GM04503 (cell line): ENCODE measurements at places on chromosomes 7 and 10.

DNA sequence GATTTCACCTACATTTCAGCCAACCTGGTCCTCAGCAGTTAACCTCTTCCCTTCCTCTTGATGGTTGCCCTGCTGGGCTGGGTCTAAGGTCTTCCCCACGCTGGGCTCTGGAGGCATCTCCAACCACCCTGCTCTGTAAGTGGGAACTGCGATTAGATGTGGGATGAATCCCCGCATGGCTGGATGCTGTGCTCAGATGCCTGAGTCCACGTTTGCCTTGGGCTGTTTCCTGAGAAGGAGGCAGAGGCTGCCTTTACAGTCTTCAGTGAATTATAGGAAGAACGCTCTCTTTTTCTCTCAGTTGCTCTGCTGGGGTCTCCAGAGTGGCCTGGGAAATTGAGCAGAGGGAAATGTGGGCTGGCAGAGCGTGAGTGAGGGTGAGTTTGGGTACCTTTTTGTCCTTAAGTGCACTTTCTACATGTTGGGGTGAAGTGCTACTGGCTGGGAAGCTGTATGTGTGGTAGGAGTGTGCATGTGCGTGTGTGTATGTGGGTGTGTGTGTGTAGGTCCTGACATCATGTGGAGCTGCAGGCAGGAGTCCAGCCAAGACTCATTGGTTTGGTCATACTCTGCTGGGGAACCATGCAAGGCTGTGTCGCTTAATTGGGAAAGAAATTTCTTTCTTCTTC, 1.5 kb downstream of the GIMAP8 start:
- DNase-seq, result no peak

GRCh38 chr7:82019551-82020475, 250.0 kb upstream of the HGF start:
- DNase-seq, result no peak

DNA sequence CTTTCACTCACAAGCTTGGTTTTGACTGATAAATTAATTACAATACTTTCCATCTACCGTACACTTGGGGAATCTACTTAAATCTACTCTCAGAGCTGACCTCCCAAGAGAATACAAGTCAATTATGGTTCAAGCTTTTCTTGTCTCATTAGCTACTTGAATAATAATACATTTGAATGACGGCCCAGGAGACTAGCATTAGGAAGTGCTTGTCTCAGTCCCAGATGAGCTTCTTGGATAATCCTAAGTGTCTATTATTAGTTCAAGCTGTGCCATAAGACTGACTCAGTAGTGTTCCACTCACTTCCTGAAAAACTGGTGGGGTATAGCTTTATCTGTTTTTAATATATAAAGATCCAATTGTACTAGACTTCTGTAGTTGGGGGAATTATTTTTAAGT, 100.2 kb downstream of the GNAT3 start:
- DNase-seq, result no peak

- DNase-seq, result peak; percentile 75
These were observed 15.5 kb downstream of the CYTH3 start for GRCh38 chr7:6256677-6257535.

DNA sequence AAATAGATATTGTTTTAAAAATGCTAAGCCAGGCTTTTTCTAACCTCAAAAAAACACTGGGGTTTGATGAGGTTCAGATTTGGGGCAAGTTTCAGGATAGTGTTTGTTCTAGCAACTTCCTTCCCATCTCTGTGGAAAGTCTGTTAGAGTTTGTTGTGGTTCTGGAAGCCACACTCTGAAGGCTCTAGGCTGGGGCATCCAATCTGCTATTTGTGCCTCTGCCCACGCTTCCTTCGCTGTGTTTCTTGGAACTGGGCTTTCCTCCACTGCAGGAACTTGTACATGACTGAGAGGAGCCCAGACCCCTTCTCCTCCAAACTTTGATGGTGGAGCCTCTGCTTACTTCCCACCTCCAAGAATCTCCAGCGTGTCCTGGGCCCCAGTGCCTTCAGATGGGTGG, 108.5 kb upstream of the SLC25A13 start:
- no peak for DNase-seq

GRCh38 chr7:43594020-43594419, 11.1 kb downstream of the STK17A start:
- no peak for DNase-seq

DNA sequence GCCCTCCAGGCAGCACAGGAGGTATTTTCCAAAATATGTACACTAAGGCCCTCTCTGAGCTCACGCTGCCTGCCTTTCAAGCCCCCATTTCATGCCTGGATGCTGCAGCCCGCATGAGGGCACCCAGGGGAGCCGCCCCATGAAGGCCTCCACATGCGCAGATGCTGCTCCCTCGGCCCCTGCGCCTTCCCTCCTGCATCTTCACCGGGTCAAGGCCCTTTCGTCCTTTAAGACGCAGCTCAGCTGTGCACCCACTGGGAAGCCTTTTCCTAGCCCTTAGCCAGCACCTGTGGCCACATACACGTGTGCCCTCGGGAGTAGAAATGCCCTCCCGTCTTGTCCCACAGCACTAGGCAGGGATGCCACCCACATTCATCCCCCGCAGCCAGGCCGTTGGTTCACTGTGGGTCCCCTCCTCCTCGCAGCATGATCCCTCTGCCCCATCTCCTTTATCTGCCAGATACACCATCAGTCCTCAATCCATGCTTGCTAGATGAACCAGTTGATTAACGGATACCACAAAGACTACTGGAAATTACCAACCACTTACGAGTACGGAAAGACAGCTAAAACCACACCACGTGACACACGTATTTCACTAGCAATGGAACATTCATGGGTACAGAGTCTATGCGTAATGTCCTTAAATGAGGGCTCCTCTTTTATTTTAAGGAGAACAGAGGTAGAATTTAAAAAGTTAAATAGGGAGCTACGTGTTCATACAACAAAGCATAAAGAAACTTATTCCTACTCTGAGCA, 278.0 kb downstream of the TNS3 start:
- no peak for DNase-seq
